ENCODE measurements at places on chromosomes 5 and 9. TPM values are rescaled to one million over a fixed set of nuclear protein-coding genes. Genes with fewer than 3 reads are reported as not detected.

GRCh38 chr5:145350513-145350912 lies 484.6 kb downstream of the PRELID2 start:
- H3K27me3 ChIP-seq: no peaks in the 10 kb centered on the region
- peaks cover 8% of the 10 kb centered on the region for H3K4me1 ChIP-seq
- H3K27ac ChIP-seq: no peak overlapping the region
- DNase-seq: no peak
- H3K4me3 ChIP-seq: no peak overlapping the region

DNA sequence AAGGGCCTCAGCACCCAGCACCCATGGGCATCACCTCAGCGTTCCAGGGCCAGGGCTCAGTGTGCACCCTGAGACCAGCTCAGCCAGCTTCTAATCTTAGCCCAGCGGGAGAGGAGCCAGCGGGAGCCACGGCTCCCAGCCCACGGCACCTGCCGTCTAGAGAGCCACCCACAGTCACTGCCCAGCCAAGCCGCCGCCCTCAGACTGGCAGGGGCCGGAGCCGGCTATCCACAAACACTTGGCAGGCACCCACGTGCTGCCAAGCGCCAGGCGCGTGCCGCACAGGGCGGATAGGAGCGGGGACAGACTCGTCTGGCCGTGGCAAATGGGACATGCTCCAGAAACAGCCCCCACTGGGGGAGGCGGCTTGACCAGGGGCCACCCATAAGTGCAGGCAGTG lies 18.6 kb downstream of the BRD3 start:
- H3K36me3 ChIP-seq: peaks cover 4% of the 10 kb centered on the region
- H3K27me3 ChIP-seq: no peaks in the 10 kb centered on the region
- H3K4me3 ChIP-seq: no peak overlapping the region
- DNase-seq: no peak
- no peak overlapping the region for H3K27ac ChIP-seq

GRCh38 chr5:147966829-147967228 lies 60.5 kb upstream of the C5orf46 start:
- H3K4me3 ChIP-seq: peak overlapping the region; percentile 32
- peak overlapping the region; percentile 81 for H3K27ac ChIP-seq
- DNase-seq: no peak
- H3K27me3 ChIP-seq: no peaks in the 10 kb centered on the region
- H3K4me1 ChIP-seq: peaks cover 41% of the 10 kb centered on the region
- H3K36me3 ChIP-seq: peaks cover 17% of the 10 kb centered on the region

DNA sequence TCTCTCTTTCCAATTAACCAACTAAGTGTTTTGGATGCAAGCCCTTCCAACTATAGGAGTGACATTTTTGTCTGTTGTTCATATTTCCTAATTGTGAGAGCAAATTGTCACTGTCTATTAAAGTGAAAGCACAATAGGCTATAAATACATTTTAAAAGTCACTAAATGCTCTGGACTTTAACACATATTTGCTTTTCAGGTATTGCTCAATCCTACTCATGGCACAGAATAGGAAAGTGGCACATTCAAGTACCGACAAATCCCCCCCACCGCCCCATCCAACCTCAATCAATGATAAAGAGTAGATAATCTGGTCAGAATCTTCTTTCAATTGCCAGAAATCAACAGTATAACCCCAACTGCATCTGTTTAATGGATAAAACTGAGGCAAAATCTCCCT lies 419.8 kb downstream of the PLK2 start:
- DNase-seq: no peak
- H3K36me3 ChIP-seq: no peaks in the 10 kb centered on the region
- H3K4me3 ChIP-seq: no peak overlapping the region
- H3K27ac ChIP-seq: no peak overlapping the region

DNA sequence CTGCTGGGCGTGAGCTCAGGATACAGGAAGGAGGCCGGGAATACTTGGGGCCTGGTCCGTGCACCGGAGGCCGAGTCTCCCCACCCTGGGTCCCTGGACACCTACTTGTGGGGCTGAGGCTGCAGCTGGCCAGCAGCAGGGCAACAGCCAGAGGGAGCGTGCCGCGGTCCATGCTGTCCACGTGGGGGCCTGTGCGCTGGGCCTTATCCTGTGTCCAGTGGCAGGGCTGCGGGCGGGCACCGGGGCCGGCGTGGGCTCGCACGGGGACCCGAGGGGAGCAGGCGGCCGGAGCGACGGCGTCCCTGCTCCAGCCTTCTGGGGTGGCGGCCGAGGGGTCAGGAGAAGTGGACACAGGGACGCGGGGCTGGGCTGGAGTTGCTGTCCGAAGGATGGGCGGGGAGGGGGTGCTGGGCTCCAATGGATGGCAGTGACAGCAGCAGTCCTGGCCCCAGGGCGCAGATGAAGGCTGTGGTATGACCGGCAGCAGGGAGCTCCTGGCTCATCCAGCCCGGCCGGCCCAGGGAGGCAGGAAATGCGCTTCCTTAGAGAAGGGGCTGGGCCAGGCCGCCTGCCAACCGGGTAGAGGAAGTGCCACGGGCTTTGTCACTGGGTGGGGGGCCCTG lies at the start of gene ENG:
ENG (minus strand) TSS at position 475 of the 623 bp plus-strand sequence; CDS start at position 172, 303 bp downstream.
- peaks cover 7% of the 10 kb centered on the region for H3K4me1 ChIP-seq
- H3K27me3 ChIP-seq: no peaks in the 10 kb centered on the region
- H3K4me3 ChIP-seq: no peak within 1 kb of the TSS
- no peak within 1 kb of the TSS for H3K27ac ChIP-seq

DNA sequence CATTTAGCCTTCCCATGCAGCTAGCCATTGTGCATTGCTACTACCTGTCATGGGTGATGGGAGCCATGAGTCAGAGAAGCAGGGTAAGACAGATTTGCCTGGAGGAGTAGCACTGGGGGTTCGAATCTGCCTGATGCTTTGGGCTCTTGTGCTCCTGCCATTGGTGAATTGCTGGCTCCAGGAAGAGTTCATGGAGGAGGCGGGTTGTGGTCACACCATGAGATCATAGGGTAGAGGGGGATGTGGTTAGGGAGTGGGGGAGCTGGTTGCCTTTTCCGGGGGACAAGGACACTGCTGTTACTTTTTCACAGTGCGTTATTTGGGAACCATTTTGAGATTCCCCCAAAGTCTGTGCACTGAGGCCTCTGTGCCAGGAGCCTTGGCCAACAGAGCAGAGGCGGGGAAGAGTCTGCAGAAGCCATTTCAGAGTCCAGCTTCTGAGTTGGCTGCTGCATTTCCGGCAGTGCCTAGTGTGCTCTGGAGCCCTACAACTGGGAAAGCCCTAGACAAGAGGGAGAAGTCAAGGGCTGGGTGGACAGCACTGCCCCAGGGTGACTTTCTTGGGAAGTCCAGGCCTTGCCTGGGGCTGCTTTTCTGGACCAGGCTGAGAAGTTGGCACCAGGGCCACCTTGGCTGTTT lies 6.2 kb downstream of the ANGPTL2 start:
- no peak overlapping the region for H3K4me3 ChIP-seq
- no peaks in the 10 kb centered on the region for H3K27me3 ChIP-seq
- H3K27ac ChIP-seq: no peak overlapping the region
- DNase-seq: no peak

GRCh38 chr5:33425314-33425713 lies 15.5 kb upstream of the TARS1 start:
- H3K27ac ChIP-seq: no peak overlapping the region
- H3K27me3 ChIP-seq: no peaks in the 10 kb centered on the region
- no peak overlapping the region for H3K4me3 ChIP-seq
- no peak for DNase-seq
- H3K4me1 ChIP-seq: peaks cover 7% of the 10 kb centered on the region
- no peaks in the 10 kb centered on the region for H3K36me3 ChIP-seq

The PCDHGB7 gene
- 7.0 TPM for total RNA-seq

The TMEM171 gene
- total RNA-seq: not detected
